ENCODE measurements at places on chromosomes 4 and X.

DNA sequence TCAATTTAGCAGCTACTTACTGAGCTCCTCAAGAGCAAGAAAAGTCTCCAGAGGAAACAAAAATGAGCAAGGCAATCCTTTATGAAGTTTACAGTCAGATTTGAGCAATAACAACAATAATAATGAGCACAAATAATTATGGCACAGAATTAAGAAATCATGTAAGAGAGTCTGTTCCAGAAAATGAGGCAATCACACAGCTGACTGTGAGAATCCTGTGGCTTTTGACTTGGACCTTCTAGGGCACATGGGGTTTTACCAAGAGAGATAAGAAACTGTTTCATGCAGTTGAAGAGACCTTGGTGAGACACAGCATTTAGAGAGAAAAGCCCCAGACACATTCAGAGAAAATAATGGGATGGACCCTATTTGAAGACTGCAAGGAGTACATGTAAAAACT, 362.6 kb upstream of the MAGEB2 start:
- no peak for DNase-seq

DNA sequence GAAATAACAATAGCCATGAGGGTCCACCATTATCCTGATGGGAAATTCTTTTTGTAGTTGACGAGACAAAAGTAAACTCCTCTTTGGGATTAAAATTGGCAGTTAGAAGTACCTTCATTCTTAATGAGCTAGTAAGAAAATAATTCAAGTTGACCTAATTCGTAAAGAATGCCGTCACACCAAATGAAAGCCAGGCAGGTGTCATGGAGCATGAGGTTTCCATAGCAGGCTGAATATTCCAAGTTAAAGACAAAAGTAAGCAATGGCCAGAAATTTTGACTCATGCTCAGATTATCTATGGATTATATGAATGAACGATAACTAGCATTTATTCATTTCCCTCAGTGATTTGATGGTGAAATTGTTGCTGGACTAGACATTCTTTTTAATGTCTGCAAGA, 192.2 kb upstream of the FAT1 start:
- DNase-seq = no peak

DNA sequence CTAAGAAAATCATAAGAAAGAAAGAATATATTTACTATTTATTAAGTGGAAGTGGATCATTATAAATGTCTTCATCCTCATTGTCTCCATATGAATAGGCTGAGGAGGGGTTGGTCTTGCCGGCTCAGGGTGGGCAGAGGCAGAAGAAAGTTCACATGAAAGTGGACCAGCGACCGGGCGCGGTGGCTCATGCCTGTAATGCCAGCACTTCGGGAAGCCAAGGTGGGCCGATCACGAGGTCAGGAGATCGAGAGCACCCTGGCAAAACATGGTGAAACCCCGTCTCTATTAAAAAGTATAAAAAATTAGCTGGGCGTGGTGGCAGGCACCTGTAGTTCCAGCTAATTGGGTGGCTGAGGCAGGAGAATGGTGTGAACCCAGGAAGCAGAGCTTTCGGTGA, 1145.4 kb downstream of the STIM2 start:
- DNase-seq = no peak

GRCh38 chr4:42313872-42314271, 83.4 kb upstream of the SHISA3 start:
- DNase-seq = no peak

GRCh38 chr4:24564488-24564887, 19.9 kb downstream of the DHX15 start:
- DNase-seq = no peak

DNA sequence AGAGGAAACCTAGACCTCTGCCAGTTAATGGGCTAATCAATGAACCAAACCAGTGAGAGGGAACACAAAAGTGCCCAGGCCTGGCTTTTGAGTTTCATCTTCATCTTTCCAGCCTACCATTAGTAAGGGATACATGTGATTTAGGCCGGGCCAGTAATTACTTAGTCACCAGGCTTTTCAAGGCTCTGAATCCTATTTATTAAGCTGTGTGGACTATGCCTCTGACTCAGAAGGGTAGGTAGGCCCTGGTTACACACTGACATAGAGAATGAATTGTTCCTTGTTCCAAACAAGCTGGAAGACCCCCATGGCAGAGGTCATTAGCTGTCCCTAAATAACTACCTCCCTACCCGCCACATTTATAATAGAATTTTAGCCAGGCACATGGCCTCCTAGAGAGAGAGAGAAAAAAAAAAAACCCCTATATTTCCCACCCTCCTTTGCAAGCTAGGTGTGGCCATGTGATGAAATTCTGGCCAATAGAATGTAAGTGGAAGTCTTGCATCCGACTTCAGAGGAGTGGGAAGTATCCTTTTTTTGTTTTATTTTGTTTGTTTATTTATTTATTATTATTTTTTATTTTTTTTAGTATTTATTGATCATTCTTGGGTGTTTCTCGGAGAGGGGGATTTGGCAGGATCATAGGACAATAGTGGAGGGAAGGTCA, 112.3 kb upstream of the BCOR start:
- DNase-seq = peak; percentile 18

GRCh38 chr4:175280153-175280552, 362.0 kb downstream of the ADAM29 start:
- DNase-seq = no peak
